ENCODE measurements at places on chromosomes 6 and 20. TPM values are rescaled to one million over a fixed set of nuclear protein-coding genes. Genes with fewer than 3 reads are reported as not detected.
A peak's percentile ranks its signal among the peaks of the same experiment; 100 is the strongest.

DNA sequence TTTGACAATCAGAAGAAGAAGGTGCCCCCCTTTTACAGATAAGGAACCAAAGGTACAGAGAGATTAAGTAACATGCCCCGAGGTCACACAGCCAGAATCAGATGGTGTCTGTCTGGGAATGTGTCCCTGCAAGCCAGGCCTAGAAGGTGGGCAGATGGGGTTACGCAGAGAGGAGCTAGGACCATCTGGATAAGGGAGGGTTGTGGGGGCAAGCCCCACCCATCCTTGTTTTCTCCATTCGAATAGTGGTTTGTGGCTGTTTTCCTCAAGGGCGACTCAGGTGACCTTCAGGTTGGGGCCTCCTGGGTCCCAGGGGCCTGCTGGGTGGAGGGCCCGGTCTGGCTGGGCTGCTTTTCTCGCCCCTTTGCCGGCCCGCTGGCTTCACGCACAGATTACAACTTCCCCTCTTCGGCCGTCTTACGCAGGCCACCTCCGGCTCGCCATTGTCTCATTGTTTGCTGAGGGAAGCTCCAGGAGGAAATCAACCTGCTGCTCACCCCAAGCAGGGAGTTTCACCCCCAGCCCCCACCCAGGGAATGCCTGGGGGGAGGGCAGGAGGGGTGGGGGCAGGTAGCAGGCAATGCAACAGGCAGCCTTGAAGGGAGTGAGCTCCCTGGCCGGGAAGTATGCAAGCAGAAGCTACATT, 30.8 kb upstream of the CSNK2A1 start:
- DNase-seq = no peak

DNA sequence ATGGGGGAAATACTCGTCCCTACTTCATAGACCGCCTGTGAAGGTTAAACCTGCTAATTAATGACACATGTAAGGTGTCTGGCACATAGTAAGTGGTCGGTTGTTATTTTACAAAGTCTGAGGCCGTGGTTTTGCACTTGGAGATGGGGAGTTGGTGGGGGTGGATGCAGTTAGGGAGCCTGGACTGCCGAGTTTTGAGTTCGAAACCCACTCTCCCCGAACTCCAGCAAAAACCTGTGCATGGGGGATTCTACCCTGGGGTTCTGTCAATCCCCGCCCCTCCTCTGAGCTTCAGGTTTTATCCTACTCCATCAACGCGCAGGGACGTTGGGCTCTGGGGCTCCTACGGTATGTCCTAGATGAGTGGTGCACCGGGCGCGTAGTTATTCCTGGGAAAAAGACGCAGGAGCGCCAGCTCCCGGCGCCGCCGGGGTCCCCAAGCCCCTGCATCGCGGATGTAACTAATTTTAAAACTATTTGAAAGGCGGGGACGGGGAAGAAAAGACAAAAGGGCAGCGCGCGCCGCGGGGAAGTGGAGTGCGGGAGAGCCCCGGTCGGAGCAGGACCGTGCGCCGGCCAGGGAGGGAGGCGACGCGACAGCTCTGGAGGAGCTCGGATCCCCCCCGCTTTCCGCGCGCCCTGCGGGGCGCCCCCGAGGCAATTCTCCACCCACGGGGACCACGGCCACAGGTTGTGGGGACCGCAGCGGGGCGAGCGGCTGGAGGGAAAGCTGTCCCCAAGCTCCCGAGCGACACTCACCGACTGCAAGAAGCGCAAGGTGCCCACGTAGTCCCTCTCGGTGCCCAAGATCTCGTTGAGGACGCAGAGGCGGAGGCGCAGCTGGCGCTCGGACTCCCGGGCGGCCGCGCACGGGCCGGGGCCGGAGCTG, 672 bp downstream of the PREX1 start:
- DNase-seq = no peak

DNA sequence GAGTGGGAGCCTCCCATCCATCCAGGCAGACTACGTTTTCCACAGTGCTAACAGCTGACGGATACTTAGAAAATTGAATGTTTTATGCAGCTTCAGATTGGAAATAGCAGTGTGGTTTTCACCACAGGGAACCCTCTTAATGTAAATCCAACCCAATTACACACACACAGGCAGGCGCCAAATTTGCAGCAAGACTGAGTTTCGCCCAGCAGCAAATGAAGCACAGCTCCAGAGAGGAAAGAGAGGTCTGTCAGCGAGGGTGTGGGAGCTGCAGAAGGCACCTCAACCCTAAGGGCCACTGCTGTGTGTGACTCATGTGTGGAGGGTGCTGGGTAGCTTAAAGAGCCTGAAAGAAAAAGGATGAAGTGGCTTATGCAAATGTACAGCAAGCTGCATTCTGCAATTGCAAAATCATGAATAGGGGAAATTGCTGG, 365.7 kb downstream of the MAFB start:
- no peak for DNase-seq

GRCh38 chr6:36997811-36998722, 7.4 kb upstream of the FGD2 start:
- no peak for DNase-seq

DNA sequence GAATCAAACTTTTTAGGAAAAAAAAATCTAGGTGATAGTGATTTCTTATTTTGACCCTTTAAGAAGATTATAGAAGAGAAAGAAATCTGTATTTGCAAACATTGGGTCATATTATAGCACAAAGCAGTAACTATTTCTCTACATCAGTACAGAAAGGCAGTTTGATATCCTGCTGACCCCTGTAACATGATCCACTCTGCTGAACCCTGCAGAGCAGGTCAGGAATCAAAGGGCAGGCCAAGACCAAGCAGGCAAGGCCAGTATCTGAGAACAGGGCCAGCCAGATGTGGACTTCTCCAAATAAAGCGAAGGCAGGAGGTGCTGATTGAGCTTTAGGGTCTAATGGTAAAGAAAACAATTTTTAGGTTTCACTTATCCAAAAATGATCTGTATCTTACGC, 239.4 kb downstream of the PTPRK start:
- no peak for DNase-seq

DNA sequence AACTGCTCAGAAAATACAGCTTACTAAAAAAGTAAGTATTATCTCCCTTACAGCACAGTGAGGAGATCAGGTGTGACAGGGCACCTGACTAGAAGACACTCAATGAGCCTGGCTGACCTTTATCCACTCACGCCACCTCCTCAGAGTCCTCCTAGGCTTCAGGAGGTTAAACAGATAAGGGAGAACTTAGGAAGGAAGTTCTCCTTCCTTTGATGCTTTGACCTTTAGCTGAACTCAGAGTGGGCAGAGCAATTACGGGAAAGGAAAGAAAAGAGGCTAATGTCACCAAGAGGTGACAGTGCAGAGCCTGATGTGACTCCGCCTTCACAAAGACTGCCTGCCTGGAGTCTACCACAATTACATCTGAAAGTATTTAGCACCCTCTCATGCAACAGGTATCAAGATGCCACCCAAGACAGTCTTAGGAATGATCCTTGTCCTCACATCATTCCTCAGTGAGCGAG, 36.7 kb downstream of the MAN1A1 start:
- no peak for DNase-seq

- DNase-seq = no peak
Measured at GRCh38 chr6:14559746-14560536, 442.4 kb downstream of the CD83 start.

- no peak for DNase-seq
Measured at GRCh38 chr6:144989319-144990107, 704.4 kb downstream of the UTRN start.

- no peak for DNase-seq
Measured at GRCh38 chr6:423055-423798, 31.7 kb downstream of the IRF4 start.

DNA sequence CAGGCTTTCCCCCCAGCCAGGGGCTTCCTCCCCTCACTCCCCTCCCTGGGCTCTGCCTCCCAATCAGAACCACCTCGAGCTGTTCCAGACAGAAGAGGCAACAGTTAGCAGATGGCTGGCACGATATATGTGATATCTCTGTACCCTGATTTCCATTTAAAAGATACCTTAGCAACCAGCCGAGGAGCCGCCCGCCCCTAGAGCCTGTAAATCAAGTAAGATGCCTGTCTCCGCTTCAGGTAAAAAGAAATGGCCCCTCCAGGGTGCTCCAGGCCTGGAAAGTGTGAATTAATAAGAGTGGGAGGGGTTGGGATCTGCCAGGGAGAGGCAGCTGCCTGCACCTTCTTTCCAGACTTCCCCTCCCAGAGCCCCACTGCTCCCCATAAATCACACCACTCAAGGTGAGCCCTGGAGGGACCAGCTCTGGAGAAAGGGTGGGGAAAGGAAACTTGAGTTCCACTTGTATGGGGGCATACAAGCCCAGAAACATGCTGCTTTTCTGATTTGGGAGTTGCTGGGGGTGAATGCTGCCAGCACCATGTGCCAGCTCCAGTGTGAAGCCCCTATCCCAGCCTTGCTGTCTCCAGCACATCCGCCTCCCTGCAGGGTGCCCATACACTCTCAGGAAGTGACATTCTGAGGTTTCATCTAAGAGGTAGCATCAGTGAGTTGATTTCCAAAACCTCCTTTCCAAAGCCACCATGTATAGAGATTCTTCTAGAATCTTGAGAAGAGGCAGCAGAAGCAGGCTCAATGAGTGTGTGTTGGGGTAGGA, 148.0 kb downstream of the LRFN2 start:
- DNase-seq = no peak

GRCh38 chr6:30543821-30544220, 12.5 kb downstream of the GNL1 start:
- no peak for DNase-seq

DNA sequence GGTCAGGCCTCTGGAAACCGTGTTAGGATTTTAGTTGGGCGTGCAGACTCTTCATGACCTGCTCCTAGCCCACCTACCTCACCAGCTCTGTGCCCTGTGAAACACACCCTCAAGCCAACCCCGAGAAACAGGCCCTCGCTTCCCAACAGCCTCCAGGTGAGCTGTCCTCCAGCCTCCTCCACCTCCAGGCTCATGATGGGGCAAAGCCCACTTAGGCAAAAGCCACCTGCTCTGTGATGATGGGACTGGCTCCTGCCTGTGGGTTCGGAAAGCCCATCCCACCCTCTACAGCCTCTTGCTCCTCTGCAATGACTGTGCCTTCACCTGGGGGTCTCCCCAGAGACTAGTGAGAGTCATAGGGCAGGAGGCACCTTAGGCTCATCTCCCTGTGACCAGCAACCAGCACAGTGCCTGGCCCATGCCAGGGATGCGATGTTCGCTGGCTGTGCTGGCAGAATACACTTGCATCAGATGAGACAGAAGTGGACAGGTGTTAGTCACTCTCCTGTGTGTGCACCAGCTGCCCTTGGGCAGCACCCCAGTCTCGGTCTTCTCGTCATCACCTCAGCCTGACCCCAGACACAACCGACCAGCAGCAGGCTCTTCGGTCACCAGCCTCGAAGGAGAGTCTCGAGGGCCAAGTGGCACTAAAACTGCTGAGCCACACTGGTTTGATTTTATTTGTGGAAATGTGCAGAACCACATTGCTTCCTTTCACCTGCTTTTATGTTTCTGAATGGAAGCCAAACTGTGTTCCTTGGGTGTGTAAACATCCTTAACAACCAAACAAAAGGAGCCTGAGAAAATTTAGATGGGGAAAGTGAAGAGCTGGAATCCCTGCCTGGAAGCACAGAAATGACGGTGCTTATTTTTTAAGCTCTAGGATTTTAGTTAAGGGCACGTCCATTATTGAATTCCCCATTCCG, 10.7 kb downstream of the PXDC1 start:
- DNase-seq = no peak

DNA sequence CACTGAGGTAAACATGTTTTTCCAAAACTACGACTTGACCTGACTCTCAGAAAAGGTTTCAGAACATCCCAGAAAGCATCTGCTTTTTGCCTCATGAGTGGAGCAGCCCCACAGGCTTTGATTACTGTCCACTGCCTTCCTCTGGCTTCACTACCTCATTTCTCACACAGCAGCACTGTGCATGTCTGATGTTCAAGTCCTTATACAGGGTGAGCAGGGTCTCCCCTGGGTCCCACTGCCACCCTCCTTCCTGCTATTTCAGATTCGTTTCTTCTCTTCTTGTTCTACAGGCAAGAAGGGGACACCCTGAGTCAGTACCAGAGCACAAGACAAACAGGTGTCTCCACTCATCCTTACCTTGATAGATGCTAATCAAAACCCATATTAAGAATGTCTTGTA, 64.7 kb upstream of the NFATC2 start:
- DNase-seq = no peak

DNA sequence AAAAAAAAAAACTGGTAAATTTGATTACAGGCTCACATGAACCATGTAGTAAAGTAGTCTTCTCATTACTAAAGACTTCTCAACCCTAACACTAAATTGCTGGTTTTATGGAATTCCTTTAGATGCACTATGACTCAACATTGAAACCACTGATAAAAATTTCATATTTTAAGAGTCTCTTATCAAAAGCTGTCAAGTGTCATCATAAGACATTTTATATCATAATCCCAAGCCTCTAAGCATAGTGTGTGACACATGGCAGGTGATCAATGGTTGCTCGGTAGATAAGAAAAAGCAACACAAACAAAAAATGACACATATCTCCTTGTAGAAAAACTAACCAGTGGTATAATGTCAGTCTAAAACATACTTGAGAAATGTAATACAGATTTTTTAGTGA, 258.4 kb downstream of the RNGTT start:
- no peak for DNase-seq

GRCh38 chr6:156963712-156964700, 186.8 kb downstream of the ARID1B start:
- no peak for DNase-seq

GRCh38 chr6:158013904-158014504, 32.3 kb downstream of the SYNJ2 start:
- DNase-seq = no peak

- no peak for DNase-seq
Measured at GRCh38 chr6:7292596-7293255, 20.3 kb downstream of the SSR1 start.

- no peak for DNase-seq
Measured at GRCh38 chr20:3739054-3739925, 6.8 kb downstream of the HSPA12B start.

- DNase-seq = peak; percentile 19
Measured at GRCh38 chr6:150723857-150724256, 124.2 kb downstream of the PLEKHG1 start.

GRCh38 chr6:138416206-138416605, 12.2 kb downstream of the HEBP2 start:
- no peak for DNase-seq

EYS gene
- 0.04 TPM for polyA plus RNA-seq

FAM83B gene
- polyA plus RNA-seq = not detected

RNF182 gene
- 1.9 TPM for polyA plus RNA-seq

TP53TG5 gene
- polyA plus RNA-seq = not detected

HLA-DQB2 gene
- not detected for polyA plus RNA-seq

ECT2L gene
- polyA plus RNA-seq = not detected

OPRL1 gene
- polyA plus RNA-seq = 0.97 TPM
